Immature natural killer cell (primary cell): ENCODE measurements at places on chromosomes 6 and 20. TPM values are rescaled to one million over a fixed set of nuclear protein-coding genes. Genes with fewer than 3 reads are reported as not detected.

Gene PCMTD2
- 58.2 TPM for polyA plus RNA-seq

Gene TFAP2A
- not detected for polyA plus RNA-seq

Gene FAM83C
- not detected for polyA plus RNA-seq

Gene IRF4
- 0.41 TPM for polyA plus RNA-seq

- no peaks in the 10 kb centered on the region for H3K36me3 ChIP-seq
- H3K4me3 ChIP-seq = peak overlapping the region; percentile 86
- peaks cover 33% of the 10 kb centered on the region for H3K27me3 ChIP-seq
- H3K4me1 ChIP-seq = peaks cover 68% of the 10 kb centered on the region
- H3K27ac ChIP-seq = peak overlapping the region; percentile 95
- no peak for DNase-seq
These were observed 5.2 kb downstream of the SYNGAP1 start for GRCh38 chr6:33424855-33425667.

- H3K27ac ChIP-seq = no peak overlapping the region
- no peaks in the 10 kb centered on the region for H3K27me3 ChIP-seq
- H3K4me1 ChIP-seq = peaks cover 12% of the 10 kb centered on the region
These were observed 42.7 kb upstream of the MYL9 start for GRCh38 chr20:36498386-36499179.

DNA sequence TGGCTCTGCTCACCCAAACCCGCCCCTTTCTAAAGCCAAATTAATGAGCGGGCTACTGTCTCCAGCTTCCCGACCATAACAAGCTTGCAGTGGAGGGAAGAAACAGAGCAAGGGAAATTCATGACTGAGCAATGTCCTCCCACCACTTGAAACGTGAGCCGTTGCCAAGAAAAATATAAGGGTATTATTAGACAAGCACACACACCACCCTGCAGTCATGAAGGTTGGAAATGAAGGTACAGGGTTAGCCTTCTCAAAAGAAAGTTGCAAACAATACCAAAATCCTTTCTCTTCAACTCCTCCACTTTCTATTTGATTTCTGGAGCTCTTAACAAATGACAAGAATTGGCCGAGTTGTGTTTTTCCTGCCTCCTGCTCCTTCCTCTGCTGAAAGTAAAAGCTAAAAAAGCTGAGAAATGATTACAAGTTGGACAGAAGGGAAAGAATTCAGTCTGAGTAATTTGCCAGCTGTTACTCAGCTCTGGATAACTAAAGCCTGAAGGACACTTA lies 151.1 kb upstream of the B3GAT2 start:
- H3K27me3 ChIP-seq = peaks cover 10% of the 10 kb centered on the region
- no peak for DNase-seq
- H3K27ac ChIP-seq = no peak overlapping the region
- H3K36me3 ChIP-seq = no peaks in the 10 kb centered on the region
- no peak overlapping the region for H3K4me3 ChIP-seq

GRCh38 chr6:25486550-25486949 lies 165.5 kb upstream of the SCGN start:
- H3K27me3 ChIP-seq = no peaks in the 10 kb centered on the region
- H3K27ac ChIP-seq = no peak overlapping the region
- H3K4me1 ChIP-seq = no peaks in the 10 kb centered on the region
- H3K4me3 ChIP-seq = no peak overlapping the region

DNA sequence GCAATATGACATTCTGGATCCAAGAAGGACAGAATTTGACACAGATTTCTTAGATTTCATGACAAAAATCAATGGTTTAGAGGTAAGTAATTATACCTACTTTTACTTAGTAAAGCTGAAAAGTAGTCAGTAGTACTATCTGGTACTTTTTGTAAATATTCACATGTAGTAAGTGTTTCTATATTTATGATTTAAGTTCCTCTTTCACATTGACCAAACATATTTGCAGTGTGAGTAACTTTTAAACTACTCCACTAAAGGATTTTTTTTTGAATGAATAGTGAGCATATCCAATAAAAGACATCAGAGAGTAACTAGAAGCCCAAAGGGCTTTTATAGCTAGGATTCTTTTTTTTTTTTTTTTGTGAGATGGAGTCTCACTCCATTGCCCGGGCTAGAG lies 60.8 kb downstream of the DNAH8 start:
- no peak for DNase-seq
- no peak overlapping the region for H3K27ac ChIP-seq
- H3K27me3 ChIP-seq = no peaks in the 10 kb centered on the region
- no peak overlapping the region for H3K4me3 ChIP-seq

DNA sequence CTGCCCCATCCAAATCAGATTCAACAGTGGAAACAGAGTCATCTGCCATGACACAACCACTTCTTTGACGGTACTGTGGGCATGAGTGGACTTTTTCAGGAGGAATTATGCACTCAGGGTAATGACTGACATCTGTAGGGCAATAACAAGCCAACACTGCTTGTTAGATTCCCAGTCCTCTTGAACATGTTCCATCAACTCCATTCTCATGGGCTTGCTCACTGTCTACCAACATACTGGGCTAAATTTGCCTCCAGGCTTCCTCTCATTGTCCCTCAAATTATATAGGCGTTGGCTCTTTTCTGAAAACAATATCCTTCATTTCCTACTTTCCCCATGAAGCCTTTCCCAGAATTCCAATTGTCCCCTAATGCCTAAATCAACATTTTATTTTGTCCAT lies 43.1 kb downstream of the ANKEF1 start:
- no peak for DNase-seq
- peaks cover 1% of the 10 kb centered on the region for H3K27me3 ChIP-seq
- no peaks in the 10 kb centered on the region for H3K36me3 ChIP-seq
- no peak overlapping the region for H3K27ac ChIP-seq

DNA sequence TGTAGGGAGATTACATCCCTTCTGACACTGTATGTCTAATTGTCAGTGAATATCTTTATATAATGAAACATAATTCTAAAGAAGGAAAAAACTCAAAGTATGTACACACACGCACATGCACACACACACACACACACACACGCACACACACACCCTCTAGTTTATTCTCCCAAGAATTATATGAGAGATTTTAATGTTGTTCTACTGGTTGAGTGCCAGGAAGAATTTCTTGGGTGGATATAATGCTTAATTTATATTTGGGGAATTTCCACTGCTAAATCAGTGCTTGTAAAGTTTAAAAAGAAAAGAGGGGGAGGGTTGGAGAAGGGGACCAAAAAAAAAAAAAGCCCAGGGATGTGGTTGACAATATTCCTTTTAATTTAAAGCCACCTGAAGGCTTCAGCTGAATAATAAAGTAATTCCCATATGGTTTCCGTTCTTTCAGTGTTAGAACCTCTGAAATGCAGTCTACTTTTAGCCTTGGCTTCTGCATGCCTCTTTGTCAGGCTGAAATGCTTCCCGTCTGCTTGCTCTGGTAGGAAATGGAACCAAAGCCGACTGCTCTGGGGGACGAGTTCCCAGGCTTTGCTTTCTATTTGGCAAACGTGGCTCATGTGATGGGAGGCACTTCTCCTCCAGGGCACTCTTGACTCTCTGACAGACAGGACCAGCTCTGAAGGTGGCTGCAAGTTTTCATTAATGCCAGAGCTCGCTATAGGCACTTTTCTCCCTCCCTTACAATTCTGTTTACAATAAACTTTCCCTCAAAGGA lies 225.4 kb downstream of the PRL start:
- no peaks in the 10 kb centered on the region for H3K36me3 ChIP-seq
- H3K27me3 ChIP-seq = no peaks in the 10 kb centered on the region
- no peak overlapping the region for H3K4me3 ChIP-seq
- DNase-seq = no peak
- H3K27ac ChIP-seq = no peak overlapping the region
- H3K4me1 ChIP-seq = no peaks in the 10 kb centered on the region

- H3K36me3 ChIP-seq = peaks cover 3% of the 10 kb centered on the region
- H3K4me3 ChIP-seq = no peak overlapping the region
- H3K27ac ChIP-seq = peak overlapping the region; percentile 35
- no peak for DNase-seq
- no peaks in the 10 kb centered on the region for H3K27me3 ChIP-seq
- H3K4me1 ChIP-seq = peaks cover 14% of the 10 kb centered on the region
These were observed 9.5 kb downstream of the CBFA2T2 start for GRCh38 chr20:33499355-33499754.
